ENCODE measurements at places on chromosomes 6 and 20. TPM values are rescaled to one million over a fixed set of nuclear protein-coding genes. Genes with fewer than 3 reads are reported as not detected.

ADGRF5 gene
- total RNA-seq = 48.0 TPM

MCCD1 gene
- not detected for total RNA-seq

SLCO4A1 gene
- 15.5 TPM for total RNA-seq

TCF15 gene
- total RNA-seq = 13.1 TPM

DNA sequence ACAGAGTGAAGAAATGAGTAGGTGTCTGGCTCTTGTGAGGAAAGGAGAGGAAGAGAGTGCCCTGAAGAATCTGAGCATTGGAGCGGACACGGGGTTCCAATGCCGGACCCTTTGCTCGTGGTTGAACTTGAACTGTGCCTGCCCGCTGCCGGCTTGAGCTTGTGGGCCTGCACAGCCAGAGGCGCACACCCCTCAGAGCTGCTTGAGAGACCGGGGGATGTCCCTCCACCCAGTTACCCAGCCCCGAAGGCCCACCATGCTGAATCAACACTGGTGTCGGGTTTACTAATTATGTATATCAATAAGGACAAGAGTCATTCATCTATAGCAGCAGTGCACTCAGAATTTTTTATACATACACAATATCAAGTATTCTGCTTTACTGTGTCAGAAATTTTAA is 218.3 kb upstream of the CST7 start:
- no peak for DNase-seq

- peak; percentile 17 for DNase-seq
Measured at GRCh38 chr6:166488701-166489100, 97.8 kb downstream of the RAMACL start.

DNA sequence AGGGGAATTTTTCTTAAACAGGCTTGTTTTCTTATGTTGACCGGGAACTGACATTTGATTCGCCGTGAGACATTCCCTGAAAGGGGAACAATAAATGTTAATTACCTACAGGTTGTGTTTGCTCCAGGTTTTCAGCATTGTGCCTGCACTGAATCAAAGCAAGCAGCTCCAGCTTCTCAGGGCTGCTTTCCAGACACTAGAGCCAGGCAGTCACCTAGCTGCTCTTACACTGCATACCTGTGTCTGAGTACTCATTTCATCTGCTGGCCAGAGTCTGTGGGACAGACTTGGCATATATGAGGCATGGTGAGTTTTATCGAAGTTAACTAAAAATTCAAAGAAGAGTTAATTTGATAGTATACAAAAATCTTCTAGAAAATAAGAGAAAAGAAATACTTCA is 951.8 kb upstream of the MAP3K7 start:
- DNase-seq = no peak

DNA sequence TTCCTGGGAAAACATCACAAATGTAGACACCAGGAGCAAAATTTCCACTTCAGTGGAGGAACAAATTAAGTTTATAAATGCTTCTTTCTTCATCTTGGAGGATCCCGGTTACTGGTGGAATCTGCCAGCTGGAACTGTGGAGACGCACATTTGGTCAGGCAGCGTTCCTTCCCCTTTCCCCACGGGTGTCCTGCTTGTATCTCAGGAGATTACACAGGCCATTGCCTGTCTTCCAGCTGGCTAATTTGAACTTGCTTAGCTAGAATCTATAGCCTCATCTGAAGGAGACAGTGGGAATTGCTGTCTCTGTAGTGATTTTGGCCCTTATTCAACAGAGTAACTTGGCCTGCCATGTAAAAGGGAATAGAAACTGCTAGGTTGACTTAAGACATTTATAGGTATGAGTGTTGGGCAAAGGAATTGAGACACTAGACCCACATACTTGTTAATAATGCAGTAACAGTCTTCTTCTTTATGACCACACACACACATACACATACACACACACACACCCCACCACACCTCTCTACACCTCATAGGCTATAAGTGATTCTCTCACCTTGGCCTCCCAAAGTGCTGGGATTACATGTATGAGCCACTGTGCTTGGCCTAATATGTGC is 34.4 kb downstream of the TSBP1 start:
- DNase-seq = no peak

DNA sequence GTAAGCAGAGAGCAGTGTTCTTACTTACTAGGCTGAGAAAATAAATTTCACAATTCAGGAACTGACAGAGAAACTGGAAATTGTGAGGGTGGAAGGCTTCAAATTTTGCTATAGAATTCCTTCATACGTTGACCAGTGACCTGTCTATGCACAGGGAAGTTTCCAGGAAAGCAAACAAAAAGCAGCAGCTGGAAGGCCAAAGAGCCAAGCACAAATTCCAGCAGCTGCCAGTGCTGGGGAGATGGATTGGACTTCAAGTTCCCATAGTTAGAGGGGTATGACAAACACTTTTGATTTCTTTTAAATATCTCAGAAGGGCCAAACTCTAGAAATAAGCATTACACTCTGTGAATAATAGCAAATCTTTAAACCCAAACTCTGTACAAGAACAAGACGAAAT is 299.1 kb upstream of the KCNQ5 start:
- no peak for DNase-seq

- DNase-seq = no peak
Measured at GRCh38 chr6:157059781-157060180, 263.5 kb downstream of the TMEM242 start.

GRCh38 chr6:2063547-2063946 is 181.9 kb downstream of the GMDS start:
- no peak for DNase-seq
